ENCODE measurements at places on chromosomes 4 and X. TPM values are rescaled to one million over a fixed set of nuclear protein-coding genes. Genes with fewer than 3 reads are reported as not detected.
A peak's percentile ranks its signal among the peaks of the same experiment; 100 is the strongest.

The WDR17 gene
- 7.8 TPM for total RNA-seq

The HTT-AS gene
- total RNA-seq = not detected

The SERTM2 gene
- 2.9 TPM for total RNA-seq

The MMRN1 gene
- total RNA-seq = 86.6 TPM

The FAM184B gene
- not detected for total RNA-seq

The KCND1 gene
- 1.4 TPM for total RNA-seq

The HSD17B10 gene
- 67.4 TPM for total RNA-seq

The FMR1NB gene
- total RNA-seq = not detected

The IRS4 gene
- total RNA-seq = not detected

The GRIA2 gene
- total RNA-seq = 0.55 TPM

The HSPA4L gene
- 7.7 TPM for total RNA-seq

DNA sequence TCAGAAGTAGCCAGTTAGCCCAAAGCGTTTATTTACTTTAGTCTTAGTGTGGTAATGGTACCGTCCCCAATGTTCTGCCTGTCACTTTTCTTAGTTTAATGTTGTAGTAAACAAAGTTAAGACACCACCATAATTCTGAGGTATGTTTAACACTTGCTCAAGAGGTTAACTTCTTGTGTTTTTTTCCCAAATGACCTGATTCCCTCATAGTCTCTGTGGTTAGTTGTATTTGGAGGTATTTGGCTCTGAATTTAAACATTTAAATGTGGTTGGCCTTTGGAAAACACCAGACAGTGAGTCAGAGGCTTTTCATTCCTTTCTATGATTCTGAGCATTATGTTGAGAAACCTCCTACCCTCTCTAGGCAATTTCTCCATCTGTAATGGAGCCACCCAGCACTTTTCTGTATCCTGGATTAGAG is 47.9 kb downstream of the CXCL1 start:
- no peak for DNase-seq

DNA sequence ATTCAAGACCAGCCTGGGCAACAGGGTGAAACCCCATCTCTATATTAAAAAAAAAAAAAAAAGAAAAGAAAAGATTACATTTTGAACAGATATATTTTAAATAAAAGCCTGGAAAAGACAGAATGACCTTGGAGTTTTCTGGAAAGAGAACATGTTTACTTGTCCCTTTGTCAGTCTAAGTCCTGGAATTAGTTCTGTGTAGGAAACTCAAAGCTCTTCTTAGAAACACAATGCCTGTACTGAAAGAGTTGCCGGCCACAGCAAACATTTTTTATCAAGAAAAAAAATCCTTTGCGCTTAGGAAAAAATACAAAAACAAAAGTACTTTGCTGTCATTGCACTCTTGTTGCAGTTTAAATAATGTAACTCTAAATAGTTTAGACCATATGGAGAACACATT is 59.6 kb downstream of the SMIM31 start:
- DNase-seq = no peak

GRCh38 chr4:4491396-4491893 is 50.4 kb downstream of the STX18 start:
- DNase-seq = no peak

DNA sequence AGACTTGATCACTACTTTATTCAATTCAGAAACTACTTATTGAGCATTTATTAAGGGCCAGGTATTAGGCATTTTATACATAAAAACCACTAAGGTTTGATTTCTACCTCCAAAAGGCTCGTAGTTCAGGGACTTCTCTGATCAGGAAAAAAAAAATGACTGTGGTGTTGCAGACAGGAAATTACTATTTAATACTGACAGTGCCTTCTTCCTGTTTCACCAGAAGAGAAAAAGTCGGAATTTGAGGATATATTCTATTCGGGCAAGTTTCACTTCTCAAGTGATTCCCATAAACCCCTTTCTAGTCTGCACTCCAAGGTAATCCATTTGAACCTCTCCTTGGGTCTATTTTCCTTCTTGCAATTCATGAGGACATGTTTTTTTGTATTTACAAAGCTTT is 15.3 kb upstream of the TASL start:
- DNase-seq = no peak

- no peak for DNase-seq
Measured at GRCh38 chr4:43547561-43547960, 655.0 kb downstream of the GRXCR1 start.

DNA sequence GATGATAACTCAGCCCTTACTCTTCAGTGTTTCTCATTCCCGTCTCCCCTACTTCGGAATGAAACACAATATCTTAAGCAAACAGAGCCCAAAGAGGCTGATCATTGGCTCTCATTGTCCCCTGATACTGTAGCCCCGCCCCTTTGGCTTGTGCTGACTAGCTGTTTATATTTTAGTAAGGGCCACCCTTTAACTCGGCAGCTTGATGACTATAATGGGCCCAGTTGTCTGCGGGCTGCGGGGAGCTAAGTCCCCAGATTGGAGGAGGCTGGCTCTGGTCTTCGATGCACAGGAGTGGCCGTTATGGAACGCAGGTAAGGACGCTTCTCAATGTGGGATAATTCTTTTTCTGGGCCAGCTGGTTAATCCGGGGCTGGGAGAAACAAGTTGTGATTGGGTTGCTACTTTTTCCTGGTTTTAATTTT is at the start of gene TRIM2:
TRIM2 (plus strand) TSS at position 197 of the 425 bp plus-strand sequence; CDS start at position 285, 88 bp downstream.
- peak; percentile 84 for DNase-seq

- no peak for DNase-seq
Measured at GRCh38 chr4:16496501-16496900, 270.2 kb upstream of the TAPT1 start.

DNA sequence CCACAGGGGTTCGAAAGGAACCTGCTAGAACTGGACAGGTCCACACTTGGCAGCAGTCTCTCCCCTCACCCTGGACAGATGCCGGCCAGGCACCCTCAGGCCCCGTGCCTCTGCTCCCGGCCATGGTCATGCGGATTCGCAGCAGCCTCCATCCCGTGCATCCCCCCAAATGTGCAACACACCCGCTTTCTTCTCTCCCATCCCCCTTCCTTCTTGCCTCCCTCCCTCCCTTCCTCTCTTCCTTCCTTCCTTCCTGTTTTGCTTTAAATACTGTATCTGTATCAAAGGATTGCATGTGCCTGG is 35.0 kb upstream of the HMX1 start:
- DNase-seq = peak; percentile 25

DNA sequence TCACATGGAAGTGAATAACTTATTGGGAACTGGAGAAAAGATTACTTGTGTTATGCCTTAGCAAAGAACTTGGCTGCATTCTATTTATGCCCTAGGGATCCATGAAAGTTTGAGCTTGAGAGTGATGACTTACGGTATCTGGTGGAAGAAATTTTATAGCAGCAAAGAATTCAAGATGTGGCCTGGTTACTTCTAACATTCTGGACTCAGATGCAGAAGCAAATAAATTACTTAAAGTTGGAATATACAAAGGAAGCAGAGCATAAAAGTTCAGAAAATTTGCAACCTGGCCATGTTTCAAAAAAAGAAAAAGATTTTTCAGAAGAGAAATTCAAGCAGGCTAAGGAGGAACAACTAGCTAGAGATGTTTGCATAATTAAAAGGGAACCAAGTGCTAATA is 252.3 kb upstream of the WDFY3 start:
- no peak for DNase-seq

DNA sequence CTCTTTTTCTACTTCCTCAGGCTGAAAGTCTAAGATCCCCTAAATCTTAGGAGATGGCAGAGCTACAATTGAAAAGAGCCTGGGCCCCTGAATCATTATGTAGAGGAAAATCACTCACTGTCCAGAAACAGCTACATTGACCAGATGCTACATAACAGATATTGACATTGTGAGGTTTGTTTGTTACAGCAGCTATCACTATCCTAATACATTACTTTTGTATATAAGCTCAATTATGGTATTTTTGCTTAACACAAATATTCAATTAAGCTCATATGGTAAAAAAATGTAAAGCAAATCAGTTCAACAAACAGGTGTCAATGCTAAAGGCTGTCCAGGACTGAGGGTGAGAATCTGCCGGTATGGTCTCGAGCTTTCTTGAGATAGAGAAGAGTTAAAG is 89.4 kb downstream of the LDB2 start:
- DNase-seq = no peak

GRCh38 chr4:4843635-4844291 is 15.7 kb upstream of the MSX1 start:
- peak; percentile 45 for DNase-seq

DNA sequence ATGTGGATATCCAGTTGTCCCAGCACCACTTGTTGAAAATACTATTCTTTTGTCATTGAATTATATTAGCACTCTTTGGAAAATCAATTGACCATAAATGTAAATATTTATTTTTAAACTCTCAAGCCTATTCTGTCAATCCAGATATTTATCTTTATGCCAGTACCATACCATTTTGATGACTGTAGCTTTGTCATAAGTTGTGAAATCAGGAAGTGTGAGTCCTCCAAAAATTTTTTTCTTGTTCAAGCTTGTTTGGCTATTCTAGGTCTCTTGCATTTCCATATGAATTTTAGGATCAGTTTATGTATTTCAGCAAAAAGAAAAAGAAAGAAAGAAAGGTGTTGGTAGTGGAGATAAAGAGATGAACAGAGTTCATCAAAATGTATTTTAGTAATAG is 8.2 kb upstream of the SMPX start:
- no peak for DNase-seq

DNA sequence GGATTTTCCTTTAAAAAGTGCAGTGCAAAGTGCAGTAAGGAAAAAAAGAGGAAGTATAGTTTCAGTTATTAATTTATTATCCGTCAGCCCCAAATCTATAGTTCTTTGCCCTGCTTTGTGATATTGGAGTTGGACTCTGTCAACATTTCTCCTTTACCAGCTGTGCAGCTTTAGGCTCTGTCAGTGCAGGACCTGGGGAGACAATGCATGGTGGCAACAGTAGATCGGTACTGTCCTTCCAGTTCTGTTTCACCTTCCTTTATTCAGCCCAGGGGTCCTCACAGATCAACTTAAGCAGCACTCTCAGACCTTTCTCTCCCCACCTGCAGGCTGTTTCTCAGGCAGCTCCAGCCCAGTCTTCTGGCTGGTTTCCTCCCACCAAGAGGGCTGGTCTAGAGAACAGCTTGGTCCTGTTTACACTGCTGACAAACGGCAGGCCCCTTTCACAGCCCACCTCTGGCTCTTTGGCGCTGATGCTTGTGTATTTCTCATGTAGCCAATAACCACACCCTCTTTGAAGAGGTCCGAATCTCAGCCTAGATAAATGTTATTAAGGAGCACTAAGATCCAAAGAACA is 71.6 kb downstream of the MCUB start:
- no peak for DNase-seq

- DNase-seq = no peak
Measured at GRCh38 chr4:75699299-75699698, 25.1 kb upstream of the USO1 start.
